ENCODE measurements at places on chromosomes 3 and 15.

- peak; percentile 70 for DNase-seq
Measured at GRCh38 chr3:120550546-120550945, 45.6 kb upstream of the NDUFB4 start.

GRCh38 chr3:141178551-141178950 lies 53.1 kb upstream of the PXYLP1 start:
- no peak for DNase-seq

- DNase-seq: no peak
Measured at GRCh38 chr3:39196671-39197356, 4.4 kb upstream of the XIRP1 start.

- DNase-seq: no peak
Measured at GRCh38 chr3:79604681-79605080, 163.1 kb downstream of the ROBO1 start.

- DNase-seq: peak; percentile 9
Measured at GRCh38 chr3:32973982-32974381, 22.5 kb downstream of the CCR4 start.

DNA sequence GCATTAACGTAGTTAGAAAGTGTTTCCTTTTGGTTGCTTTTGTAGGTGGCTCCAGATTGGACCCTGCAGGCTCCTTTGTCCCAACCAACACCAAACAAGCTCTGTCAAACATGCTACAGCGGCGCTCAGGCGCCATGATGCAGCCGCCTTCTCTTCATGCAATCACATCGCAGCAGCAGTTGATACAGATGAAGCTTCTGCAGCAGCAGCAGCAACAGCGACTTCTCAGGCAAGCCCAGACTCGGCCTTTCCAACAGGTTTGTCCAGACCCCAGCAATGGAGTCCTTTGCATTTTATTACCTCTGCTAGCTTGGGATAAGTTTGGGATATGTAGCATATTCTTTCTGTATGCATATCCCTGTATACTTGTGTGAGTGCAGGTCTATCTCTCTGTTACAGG lies 10.1 kb upstream of the P2RY12 start:
- no peak for DNase-seq

GRCh38 chr3:152386208-152386607 lies 117.5 kb downstream of the MBNL1 start:
- no peak for DNase-seq

- DNase-seq: peak; percentile 65
Measured at GRCh38 chr3:13215940-13216546, 142.8 kb upstream of the IQSEC1 start.

GRCh38 chr3:147518465-147518864 lies 109.3 kb downstream of the ZIC1 start:
- DNase-seq: no peak

- no peak for DNase-seq
Measured at GRCh38 chr3:35640190-35641165, 1.2 kb downstream of the ARPP21 start.

DNA sequence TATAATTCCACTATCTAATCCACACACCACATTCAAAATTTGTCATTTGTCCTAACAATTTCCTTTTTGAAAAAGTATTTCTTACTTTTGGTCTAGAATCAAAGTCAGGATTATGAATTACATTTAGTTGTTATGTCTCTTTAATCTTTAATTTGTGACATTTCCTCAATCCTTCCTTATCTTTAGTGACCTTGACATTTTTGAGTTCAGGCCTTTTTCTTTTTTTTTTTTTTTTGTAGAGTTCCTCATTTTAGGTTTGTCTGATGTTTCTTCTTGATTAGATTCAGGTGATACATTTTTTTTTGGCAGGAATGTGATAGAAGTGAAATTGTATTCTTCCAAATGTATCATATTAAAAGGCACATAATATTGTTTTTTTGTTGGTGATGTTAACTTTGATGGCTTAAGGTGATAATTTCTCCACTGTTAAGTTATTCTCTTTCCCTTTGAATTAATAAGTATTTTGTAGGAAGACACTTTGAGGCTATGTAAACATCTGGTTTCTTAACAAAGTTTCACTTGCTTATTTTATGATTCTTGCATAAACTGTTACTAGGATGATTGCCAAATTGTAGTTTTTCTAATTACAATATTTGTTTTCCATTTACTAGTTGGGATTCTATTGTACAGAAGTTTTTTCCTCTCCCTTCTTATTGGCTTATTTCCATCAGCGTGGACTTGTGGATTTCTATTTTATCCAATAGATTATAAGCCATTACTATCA lies 16.3 kb downstream of the SLC35G2 start:
- DNase-seq: no peak

GRCh38 chr15:65258375-65259262 lies 28.1 kb downstream of the PARP16 start:
- peak; percentile 88 for DNase-seq

GRCh38 chr3:31948280-31948679 lies 32.8 kb downstream of the OSBPL10 start:
- DNase-seq: no peak

- DNase-seq: no peak
Measured at GRCh38 chr3:13009132-13009945, 63.9 kb downstream of the IQSEC1 start.

- DNase-seq: no peak
Measured at GRCh38 chr3:23217872-23218554, 14.9 kb downstream of the UBE2E2 start.

- DNase-seq: no peak
Measured at GRCh38 chr3:185583925-185584324, 2.2 kb upstream of the SENP2 start.

GRCh38 chr3:94513600-94513999 lies 450.7 kb downstream of the NSUN3 start:
- no peak for DNase-seq

- DNase-seq: no peak
Measured at GRCh38 chr3:141147657-141148056, 84.0 kb upstream of the PXYLP1 start.

- no peak for DNase-seq
Measured at GRCh38 chr3:127036209-127037020, 53.5 kb downstream of the PLXNA1 start.

Measured in AG10803 (cell line).